ENCODE measurements at places on chromosomes 13 and 19.

- no peak for DNase-seq
Measured at GRCh38 chr13:79108914-79109643, 297.0 kb downstream of the RBM26 start.

DNA sequence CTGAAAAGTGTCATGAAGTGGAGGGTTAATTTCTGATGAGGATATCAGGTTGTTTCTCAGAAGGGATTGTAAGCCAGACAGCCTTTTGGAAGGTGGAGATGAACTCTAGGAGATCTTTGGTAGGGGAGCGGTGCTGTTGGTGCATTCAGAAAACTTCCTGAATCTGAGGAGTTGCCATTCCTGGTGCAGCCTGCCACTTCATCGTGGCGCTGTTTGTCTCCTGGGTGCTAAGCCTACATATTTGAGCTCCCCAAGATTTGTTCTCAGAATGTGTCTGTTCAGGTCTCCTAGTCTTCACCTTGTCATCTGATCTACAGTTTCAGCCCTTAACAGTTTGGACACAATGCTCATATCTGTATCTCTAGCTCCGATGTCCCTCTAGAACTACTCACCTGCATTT is 285.6 kb downstream of the MTUS2 start:
- no peak for DNase-seq

DNA sequence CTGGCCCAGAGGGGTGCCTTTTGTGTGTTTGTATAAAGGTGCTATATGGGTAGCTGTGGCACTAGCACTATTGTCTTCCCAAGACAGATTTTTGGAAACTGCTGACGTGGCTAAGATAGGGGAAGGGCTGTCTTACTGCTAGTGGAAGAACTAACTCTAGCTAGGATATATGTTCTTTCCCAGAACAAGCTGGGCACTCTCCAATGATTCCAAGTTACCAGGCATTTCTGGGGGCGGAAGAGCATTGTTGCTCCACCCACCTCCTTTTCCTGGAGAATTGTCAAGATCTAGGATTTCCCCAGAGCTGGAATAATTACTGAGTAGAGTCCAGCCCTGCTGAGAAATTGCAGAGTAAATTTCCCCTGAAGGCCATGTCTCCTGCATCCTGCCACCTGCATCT is 408.3 kb downstream of the KLF5 start:
- no peak for DNase-seq

DNA sequence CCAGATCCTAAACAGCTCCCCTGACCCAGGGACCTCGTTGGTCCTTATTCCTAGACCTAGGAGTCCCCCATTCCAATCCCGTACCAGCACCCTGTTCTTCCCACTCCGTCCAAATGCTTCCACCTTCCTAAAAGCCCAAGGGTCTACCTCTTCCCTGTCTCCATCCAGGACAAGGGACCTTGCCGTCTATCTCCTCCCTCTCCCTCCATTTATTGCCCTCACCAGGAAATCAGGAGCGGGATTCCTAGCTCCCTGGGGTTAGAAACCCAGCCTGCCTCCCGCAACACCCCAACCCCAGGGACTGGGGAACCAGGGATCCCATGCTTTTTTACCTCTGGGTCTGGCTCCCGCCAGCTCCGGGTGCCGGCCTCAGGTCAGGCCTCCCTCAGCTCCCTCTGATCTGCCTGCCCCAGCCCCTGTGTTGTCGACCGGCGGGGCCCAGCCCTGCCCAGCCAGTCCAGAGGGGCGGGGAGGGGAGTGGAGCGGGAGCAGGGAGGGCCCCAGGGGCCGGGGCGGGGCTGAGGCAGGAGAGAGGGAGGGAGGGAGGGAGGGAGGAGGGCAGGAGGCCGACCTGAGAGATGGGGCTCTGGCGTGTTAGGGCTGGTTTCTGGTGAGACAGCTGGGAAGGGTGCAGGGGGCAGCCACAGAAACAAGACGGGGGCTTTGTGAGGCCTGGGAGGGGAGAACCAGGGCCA is at the start of gene B3GNT8:
TSS of gene B3GNT8 (minus strand) at position 423 of the 695 bp plus-strand sequence. CDS start 596 bp downstream, outside the sequence.
- DNase-seq: peak; percentile 69

- DNase-seq: no peak
Measured at GRCh38 chr19:33734913-33735312, 61.8 kb upstream of the KCTD15 start.

DNA sequence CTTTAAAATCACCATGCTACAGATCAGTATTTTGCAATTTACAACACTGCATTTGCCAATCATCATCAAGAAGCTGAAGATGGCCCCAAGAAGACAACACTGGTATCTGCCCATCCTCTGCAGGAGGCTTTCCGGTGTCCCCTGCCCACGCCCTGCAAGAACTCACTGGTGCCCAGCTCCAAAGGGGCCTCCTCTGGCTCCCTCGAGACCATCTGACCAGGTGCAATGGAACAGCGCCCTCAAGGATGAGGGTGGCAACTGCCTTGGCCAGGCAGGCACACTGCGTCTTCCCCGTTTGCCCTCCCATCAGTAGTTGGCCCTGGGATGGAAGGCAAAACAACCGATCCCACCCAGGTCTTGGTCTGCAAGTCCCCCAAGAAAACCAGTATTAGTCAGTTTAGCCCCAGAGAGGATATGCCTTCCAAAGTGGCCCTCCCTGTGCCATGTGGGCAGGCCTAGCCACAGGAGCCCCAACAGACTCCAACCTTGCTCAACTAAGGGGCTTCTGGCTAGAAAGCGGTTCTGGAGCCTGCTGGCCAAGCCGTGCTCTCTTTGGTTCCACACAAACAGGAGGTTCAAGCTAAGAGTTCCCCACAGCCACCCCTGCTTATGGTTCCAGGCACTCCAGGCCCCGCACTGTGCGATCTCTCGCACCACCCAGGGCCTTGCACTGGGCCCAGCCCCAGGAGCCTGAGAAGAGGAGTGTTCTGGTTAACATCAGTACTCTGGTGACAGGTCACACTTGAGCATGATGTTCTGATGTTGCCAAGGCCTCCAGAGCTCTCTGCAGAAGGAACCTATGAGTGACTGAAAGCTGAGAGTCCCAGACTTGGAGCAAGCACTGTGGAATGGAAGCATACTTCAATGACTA is 4.7 kb downstream of the PCID2 start:
- no peak for DNase-seq

GRCh38 chr19:55638864-55639359 is 1.9 kb upstream of the ZNF580 start:
- DNase-seq: no peak

DNA sequence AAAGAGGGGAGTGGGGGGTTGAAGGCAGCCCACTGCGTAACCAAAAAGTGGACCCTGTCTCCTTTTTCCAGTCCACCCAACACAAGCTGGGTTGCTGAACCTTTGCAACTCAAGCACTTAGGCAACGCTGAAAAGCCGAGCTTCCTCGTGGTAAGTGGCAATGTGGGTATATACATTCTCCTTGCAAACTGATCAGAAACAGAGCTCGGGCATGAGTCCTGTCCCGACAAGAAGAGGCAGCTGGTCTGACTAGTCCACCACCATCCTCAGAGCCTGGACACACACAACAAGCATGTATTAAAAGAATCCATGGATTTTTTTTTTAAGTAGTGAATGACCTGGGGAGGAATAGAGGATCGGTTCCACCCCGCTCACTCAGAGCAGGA is 240.6 kb upstream of the ZNF507 start:
- no peak for DNase-seq

DNA sequence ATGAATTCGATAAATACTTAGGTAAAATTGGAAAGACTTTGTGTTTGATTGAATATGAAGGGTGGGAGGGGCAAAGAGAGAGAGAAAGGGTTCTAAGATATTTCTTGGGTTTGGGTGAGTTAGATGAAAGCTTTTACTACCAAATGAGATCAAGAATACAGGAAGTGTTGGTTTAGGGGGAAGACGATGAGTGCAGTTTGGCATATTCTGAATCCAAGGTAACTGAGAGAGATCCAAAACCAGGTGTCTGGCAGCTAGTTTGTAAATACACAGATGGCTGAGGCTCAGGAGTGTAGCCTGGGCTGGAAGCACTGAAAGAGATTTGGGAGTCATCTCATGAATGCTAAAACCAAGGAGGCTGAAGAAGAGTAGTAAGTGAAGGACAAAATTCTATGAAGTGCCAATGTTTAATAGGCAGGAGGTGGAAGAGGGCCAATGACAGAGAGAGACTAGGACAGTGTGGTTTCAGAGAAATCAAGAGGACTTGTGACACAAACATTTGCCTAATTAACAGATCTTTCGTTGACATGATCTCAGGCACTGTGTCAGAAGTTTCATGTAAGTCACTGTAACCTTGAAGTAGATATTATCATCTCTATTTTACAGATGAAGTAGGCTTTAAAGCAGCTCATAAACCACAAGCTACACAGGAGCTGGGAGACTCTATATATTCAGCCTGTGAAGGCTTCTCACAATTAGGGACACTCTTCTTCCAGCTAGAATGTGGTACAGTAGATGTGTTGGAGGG is 70.2 kb upstream of the ZDHHC20 start:
- no peak for DNase-seq

DNA sequence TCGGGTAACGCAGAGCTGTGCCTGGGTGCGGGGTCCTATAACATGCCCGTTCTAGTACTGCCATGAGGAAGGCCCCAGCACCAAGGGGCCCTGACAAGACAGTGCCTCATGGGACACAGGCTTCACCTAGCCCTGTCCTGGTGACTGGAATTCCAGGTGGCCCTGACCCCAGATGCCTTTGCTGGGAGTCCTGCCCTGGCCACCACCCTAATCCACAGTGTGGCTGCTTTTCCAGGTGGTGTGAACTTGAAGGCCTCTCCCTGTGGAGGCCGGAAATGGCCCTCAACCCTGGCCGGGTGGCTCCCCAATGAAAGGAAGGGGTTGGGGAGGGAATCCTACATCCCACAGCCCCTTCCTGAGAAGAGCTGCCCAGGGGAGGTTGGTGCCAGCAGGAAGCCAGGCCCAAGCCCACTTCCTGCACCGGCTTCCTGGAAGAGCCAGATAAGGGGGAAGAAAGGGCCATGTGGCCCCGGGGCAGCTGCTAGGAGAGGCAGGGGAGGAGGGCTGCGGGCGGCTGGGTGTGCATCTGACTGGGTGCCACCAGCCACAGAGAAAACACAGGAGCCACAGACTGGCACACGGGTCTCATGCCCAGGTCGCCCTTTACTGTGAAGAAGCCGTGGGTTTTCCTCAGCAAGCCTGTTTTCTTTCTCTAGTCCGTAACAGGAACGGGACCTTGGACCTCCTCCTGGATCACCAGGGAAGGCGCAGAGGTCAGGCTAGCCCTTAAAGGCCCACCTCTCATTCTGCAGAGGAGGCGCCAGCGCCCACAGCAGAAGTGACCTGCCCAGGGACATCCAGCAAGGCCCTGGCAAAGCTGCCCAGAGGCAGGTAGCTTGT is 4.7 kb downstream of the LSM4 start:
- DNase-seq: no peak

- no peak for DNase-seq
Measured at GRCh38 chr13:98521461-98522247, 55.3 kb downstream of the STK24 start.

DNA sequence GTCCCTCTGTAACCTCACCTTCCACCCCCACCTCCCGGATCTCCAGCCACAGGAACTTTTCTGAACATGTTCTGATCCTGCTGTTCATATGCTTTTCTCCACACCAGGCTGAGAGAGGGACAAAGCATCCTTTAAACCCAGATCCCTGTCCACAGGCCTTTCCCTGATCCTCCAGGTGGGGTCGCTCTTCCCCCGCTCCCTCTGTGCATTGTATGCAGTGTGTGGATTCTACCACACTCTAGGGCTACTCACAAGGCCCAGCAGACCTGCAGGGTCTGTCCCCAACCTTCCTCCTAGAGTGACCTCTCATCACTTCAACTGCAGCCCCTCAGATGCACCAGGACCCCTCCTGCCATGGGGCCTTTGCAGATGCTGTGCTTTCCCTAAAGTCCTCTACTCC is 1200.6 kb downstream of the UQCRFS1 start:
- DNase-seq: no peak

DNA sequence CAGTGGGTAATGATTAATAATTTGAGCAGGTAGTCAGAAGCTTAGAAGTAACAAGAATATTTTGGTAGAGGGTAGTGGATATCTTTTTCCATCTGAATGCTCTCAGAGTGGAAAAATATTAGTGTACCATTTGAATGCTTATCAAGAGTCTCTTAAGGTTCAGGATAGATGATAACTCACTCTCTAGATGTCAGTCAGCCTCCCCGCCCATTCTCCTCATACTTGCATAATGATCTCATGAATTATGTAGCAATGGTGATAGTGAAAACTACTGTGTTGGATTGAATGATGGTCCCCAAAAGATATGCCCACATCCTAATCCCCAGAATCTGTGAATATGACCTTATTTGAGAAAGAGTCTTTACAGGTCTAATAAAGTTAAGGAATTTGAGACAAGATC is 132.7 kb upstream of the KLF12 start:
- DNase-seq: no peak

GRCh38 chr19:4390567-4391305 is 9.6 kb downstream of the SH3GL1 start:
- peak; percentile 89 for DNase-seq

DNA sequence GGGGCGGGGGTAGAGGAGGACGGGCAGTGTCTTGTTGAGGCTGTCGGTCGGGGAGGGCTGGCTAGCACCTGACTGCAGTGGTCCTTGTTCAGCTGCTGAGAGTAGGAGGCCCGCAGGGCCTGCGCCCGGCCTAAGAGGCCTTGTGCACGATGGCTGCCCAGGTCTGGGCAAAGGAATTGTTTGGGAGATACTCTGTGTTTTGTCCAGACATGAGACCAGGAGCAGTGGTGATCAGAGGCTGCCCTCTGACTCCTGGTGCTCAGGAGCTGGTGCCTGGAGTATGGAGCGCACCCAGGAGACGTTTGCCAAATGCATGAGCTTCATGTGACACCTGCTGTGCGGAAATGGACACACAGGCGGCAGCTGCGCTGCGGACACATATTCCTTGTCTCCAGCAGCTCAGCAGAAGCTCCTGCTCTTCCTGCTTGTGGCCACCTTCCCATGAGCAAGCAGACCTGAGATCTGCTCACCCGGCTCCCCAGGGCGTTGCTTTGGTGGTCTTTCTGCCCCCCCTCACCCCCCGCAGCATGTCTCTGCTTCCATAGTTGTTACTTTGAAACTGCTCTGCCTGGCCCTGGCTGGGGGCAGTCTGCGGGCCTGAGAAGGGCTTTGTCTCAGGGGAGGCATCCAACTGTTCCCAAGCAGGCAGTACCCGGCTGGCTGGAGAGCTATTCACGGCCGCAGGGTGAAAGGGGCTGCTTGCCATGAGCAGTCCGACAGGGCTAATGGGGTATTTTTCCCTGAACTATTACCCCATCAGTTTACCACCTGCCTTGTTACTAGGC is 163.9 kb downstream of the TEX29 start:
- no peak for DNase-seq

DNA sequence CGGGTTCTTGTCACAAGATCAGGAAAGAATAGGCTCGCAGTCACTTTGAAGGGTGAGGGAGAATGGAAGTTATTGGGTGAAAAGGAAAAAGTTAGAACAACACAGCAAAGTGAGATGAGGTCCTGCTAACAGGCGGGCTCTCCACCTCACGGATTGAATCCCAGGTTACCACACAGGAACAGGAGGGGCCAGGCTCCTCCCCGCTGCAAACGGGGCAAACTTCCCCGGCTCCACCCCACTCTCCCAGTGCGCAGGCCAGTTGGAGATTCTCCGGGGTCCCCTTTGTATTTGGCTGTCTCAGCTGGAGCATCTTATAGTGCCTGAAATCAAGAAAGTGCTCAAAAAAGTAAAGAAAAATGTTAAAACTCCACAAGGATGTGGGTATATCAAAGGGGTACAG is 78.3 kb upstream of the IPO5 start:
- no peak for DNase-seq

- no peak for DNase-seq
Measured at GRCh38 chr19:13865571-13866462, 11.1 kb upstream of the NANOS3 start.
